Activated T-helper 2 cell treated with anti-CD3 and anti-CD28 coated beads, Interferon-gamma antibody, Interleukin-2, Interleukin-4, amounts not matched to agents 10 μg/mL and 5 μg/mL and 100 μg/mL, durations not matched to agents 14 hours and 24 hours and 36 hours (primary cell): ENCODE measurements at places on chromosomes 1 and 21.

GRCh38 chr1:12621346-12622335 is 3.6 kb upstream of the DHRS3 start:
- H3K4me3 ChIP-seq, result no peak overlapping the region
- H3K36me3 ChIP-seq, result peaks cover 5% of the 10 kb centered on the region
- peaks cover 25% of the 10 kb centered on the region for H3K4me1 ChIP-seq
- no peak overlapping the region for H3K27ac ChIP-seq

GRCh38 chr1:64453688-64454087 is 16.2 kb upstream of the CACHD1 start:
- H3K36me3 ChIP-seq, result no peaks in the 10 kb centered on the region
- no peak overlapping the region for H3K4me3 ChIP-seq
- no peaks in the 10 kb centered on the region for H3K4me1 ChIP-seq

DNA sequence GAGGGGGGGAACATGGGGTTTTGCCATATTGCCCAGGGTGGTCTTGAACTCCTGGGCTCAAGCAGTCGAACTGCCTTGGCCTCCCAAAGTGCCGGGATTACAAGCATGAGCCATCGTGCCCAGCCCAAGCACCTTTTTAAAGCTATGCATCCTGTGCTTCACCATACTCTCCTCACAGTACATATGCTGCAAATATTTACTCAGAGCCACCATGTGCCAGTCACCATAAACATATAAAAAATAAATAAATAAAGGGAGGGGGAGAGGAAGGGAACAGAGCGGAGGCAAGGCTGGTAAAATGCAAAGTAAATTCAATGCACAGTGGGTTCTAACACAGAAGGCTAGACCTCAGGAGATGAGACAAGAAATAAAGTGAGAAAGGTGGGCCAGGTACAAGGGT is 64.7 kb downstream of the CAPZB start:
- peaks cover 33% of the 10 kb centered on the region for H3K4me1 ChIP-seq
- peaks cover 32% of the 10 kb centered on the region for H3K36me3 ChIP-seq
- no peak for DNase-seq
- H3K27ac ChIP-seq, result no peak overlapping the region

GRCh38 chr21:18368205-18368604 is 35.4 kb downstream of the TMPRSS15 start:
- no peaks in the 10 kb centered on the region for H3K36me3 ChIP-seq
- no peaks in the 10 kb centered on the region for H3K27me3 ChIP-seq
- H3K4me1 ChIP-seq, result no peaks in the 10 kb centered on the region
- no peak overlapping the region for H3K4me3 ChIP-seq
- no peak overlapping the region for H3K27ac ChIP-seq

- H3K4me1 ChIP-seq, result peaks cover 7% of the 10 kb centered on the region
- no peak overlapping the region for H3K4me3 ChIP-seq
- H3K36me3 ChIP-seq, result no peaks in the 10 kb centered on the region
These were observed 24.4 kb downstream of the FOXO6 start for GRCh38 chr1:41385398-41386195.

DNA sequence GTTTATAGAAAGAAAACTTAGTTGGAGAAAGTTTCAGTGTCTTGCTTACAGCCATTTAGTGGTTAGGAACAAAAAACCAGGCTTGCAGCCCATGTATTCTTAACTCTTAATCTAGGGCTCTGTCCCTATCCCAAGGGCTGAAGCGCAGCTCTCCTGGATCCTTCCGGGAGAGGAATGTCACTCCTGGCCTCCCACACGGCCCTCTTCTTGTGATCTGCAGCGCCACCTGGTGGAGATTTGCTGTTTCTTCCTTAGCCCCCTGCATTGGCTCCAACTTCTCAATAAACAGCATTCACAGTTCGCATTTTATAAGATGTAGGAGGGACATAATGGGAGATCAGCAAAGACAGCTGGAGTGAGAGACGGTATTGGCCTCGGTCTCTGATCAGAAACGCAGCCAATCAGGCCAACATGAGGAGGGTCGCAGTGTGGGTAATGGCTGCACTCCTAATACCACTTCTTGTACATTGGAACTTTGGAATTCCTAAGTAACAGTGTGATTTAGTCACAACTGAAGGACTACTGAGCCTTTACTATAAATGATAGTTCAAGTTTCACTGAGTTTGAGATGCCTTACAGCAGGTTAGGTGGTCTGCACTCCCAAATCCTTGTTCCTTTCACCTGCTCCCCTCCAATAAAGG is 283.4 kb downstream of the ASTN1 start:
- H3K27ac ChIP-seq, result no peak overlapping the region
- peak; percentile 19 for DNase-seq
- no peaks in the 10 kb centered on the region for H3K36me3 ChIP-seq
- no peak overlapping the region for H3K4me3 ChIP-seq

GRCh38 chr1:29513357-29513756 is 277.0 kb downstream of the PTPRU start:
- peaks cover 9% of the 10 kb centered on the region for H3K27me3 ChIP-seq
- no peaks in the 10 kb centered on the region for H3K4me1 ChIP-seq
- no peak overlapping the region for H3K27ac ChIP-seq
- no peak overlapping the region for H3K4me3 ChIP-seq

DNA sequence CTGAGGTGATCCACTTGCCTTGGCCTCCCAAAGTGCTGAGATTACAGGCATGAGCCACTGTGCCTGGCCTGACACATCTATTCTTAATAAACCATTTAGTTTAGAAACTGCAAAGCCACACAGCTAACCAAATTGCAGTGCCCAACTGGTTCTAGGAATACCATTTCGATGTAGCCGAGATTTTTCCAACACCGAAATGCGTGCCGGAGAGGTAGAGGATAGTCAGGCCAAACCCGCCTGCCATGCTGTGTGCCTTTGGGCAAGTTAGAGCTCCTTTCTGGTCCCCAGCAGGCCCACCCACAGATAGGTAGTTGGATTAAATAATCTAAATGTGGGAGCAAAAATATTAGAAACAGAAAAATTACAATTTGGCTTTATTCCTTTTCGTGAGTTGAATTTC is 254.4 kb downstream of the FOXD2 start:
- no peaks in the 10 kb centered on the region for H3K36me3 ChIP-seq
- no peak overlapping the region for H3K4me3 ChIP-seq
- H3K27ac ChIP-seq, result no peak overlapping the region
- no peaks in the 10 kb centered on the region for H3K27me3 ChIP-seq
- DNase-seq, result no peak

DNA sequence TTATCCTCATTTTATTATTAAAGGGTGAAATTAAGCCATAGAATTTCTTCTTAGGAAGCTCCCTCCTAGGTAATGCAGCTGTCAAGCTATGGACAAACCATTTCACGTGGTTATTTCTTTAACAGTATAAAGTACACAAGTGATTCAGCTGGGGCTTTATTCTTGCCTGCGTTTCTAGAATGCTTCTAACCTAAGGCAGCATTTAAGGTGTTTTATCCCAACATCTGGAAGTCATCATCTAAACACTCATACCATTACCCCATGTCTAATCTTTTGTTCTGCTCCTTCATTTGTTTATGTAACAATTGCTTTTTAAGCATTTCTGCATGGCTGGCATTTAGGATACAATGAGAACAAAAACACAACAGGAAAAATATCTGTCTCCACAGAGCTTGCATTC is 829.2 kb upstream of the ADAMTS5 start:
- DNase-seq, result no peak
- no peaks in the 10 kb centered on the region for H3K4me1 ChIP-seq
- no peaks in the 10 kb centered on the region for H3K36me3 ChIP-seq
- H3K27ac ChIP-seq, result no peak overlapping the region

GRCh38 chr1:173856903-173857302 is 10.9 kb downstream of the GAS5 start:
- H3K4me3 ChIP-seq, result no peak overlapping the region
- no peaks in the 10 kb centered on the region for H3K4me1 ChIP-seq
- DNase-seq, result no peak
- no peaks in the 10 kb centered on the region for H3K27me3 ChIP-seq
- H3K27ac ChIP-seq, result no peak overlapping the region

- no peaks in the 10 kb centered on the region for H3K36me3 ChIP-seq
- no peak overlapping the region for H3K27ac ChIP-seq
- H3K4me1 ChIP-seq, result no peaks in the 10 kb centered on the region
- no peak for DNase-seq
These were observed 15.9 kb downstream of the KIAA1614 start for GRCh38 chr1:180928331-180929230.

GRCh38 chr1:29379443-29380073 is 143.2 kb downstream of the PTPRU start:
- no peak overlapping the region for H3K4me3 ChIP-seq
- no peaks in the 10 kb centered on the region for H3K4me1 ChIP-seq
- peaks cover 3% of the 10 kb centered on the region for H3K36me3 ChIP-seq
- no peak for DNase-seq
- H3K27ac ChIP-seq, result no peak overlapping the region

GRCh38 chr1:182147136-182147820 is 85.8 kb upstream of the ZNF648 start:
- H3K4me3 ChIP-seq, result no peak overlapping the region
- DNase-seq, result no peak
- no peaks in the 10 kb centered on the region for H3K27me3 ChIP-seq
- H3K4me1 ChIP-seq, result peaks cover 27% of the 10 kb centered on the region
- no peak overlapping the region for H3K27ac ChIP-seq

DNA sequence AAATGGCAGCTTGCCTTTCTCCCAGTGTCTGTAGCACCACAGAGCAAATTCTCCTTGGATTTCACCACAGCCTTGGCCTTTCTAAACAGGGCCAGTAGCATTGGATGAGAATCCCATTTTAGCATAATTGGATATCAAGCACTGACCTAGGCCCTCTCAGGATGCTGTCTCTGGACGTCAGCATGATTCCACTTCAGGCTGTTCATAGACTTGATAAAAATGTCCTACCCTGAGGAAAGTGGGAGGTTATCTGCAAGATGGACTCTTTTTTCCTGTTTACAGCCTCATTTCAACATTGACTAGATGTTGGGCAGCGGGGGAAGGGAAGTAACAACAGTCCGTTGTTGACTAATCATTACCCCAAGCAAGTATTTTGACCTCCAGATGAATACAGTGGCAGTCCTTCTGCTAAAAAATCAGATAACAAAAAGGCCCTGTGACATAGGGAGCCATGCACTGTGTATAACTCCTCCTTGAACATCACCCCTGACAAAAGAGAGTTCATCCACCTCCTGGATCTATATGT is 5.2 kb downstream of the NPL start:
- peaks cover 10% of the 10 kb centered on the region for H3K4me1 ChIP-seq
- H3K4me3 ChIP-seq, result no peak overlapping the region
- H3K27ac ChIP-seq, result no peak overlapping the region
- peaks cover 5% of the 10 kb centered on the region for H3K27me3 ChIP-seq

DNA sequence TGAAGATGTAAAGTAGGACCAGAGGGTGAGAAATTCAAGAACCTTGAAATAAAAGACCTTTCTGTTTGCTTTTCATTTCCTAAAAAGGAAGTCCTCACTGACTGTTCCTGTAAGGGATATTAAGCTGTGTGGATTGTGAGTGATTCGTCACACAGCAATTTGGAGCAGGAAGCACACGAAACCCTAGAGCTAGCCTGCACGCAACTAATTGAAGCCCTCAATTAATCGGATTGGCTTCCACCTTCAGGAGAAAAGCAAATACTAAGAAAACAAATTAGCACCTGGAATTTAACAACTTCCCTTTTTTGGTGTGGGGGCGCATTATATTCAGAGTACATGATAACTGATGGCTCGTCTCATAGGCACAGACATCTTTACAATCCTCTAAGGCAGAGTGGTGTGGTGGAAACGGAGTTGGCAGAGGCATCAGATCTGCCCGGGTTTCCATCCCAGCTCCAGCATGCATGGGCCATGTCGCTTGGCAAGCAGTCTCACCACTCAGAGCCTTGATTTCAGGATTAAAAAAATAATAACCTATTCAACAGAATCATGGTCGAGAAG is 95.2 kb downstream of the KCNJ15 start:
- H3K27me3 ChIP-seq, result peaks cover 6% of the 10 kb centered on the region
- no peak overlapping the region for H3K4me3 ChIP-seq
- no peak for DNase-seq
- H3K4me1 ChIP-seq, result peaks cover 29% of the 10 kb centered on the region
- no peaks in the 10 kb centered on the region for H3K36me3 ChIP-seq
- no peak overlapping the region for H3K27ac ChIP-seq

DNA sequence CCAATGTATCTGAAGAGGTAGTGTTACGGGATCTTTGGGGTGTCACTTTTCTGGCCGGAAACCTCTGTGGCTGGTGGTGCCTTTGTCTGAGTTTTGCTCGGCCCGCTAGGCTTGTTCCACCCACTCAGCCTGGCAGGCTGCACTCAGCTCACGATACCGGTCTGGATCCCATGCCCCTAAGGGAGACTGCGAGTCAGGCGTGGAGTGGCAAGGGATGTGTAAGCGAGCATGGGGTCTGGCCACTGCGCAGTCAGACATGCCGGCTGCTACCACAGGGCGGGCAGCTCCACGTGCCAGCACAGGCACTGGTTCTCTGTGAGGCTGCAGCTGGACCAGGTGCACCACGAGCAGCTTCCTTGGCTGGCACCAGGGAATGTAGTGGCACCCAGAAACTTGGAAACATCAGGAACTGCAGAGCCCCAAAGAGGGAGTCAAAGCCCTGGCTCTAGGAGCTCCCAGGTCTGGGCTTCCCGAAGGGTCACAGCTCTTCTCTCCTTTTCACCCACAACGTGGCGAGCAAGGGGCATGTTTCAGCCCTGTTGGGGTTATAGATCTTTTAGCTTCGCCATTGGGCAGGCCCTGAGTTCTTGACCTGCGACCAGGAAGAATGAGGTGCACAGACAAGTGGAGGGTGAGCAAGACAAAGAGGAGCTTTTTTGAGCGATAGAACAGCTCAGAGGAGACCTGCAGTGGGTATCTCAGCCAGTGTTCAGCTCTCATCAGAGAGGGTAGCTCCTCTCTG is 23.8 kb upstream of the LRRC8C start:
- no peaks in the 10 kb centered on the region for H3K27me3 ChIP-seq
- H3K4me3 ChIP-seq, result peak overlapping the region; percentile 81
- peak overlapping the region; percentile 99 for H3K27ac ChIP-seq
- peaks cover 19% of the 10 kb centered on the region for H3K36me3 ChIP-seq
- H3K4me1 ChIP-seq, result peaks cover 85% of the 10 kb centered on the region

DNA sequence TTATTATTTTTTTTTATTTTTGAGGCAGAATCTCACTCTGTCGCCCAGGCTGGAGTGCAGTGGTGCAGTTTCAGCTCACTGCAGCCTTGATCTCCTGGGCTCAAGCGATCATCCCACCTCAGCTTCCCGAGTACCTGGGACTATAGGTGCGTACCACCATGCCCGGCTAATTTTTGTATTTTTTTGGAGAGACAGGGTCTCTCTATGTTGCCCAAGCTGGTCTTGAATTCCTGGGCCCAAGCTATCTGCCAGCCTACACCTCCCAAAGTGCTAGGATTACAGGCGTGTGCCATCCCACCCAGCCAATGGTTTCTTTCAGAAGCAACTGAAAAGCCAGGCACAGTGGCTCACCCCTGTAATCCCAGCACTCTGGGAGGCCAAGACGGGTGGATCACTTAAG is 2.3 kb downstream of the KRTCAP2 start:
- H3K4me1 ChIP-seq, result peaks cover 39% of the 10 kb centered on the region
- peaks cover 29% of the 10 kb centered on the region for H3K36me3 ChIP-seq
- DNase-seq, result peak; percentile 1
- no peak overlapping the region for H3K4me3 ChIP-seq

DNA sequence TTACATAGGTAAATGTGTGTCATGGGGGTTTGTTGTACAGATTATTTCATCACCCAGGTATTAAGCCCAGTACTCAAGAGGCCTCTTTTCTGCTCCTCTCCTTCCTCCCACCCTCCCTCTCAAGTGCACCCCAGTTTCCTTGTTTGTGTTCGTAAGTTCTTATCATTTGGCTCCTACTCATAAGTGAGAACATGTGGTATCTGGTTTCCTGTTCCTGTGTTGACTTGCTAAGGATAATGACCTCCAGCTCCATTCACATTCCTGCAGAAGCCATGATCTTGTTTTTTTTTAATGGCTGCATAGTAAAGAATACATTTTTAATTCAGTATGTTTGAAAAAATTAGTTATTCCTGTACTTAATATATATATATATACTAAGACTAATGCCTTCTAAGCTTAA is 107.7 kb downstream of the CLDN17 start:
- no peaks in the 10 kb centered on the region for H3K36me3 ChIP-seq
- no peaks in the 10 kb centered on the region for H3K27me3 ChIP-seq
- no peak for DNase-seq
- H3K4me1 ChIP-seq, result no peaks in the 10 kb centered on the region
- no peak overlapping the region for H3K4me3 ChIP-seq
- no peak overlapping the region for H3K27ac ChIP-seq
